Fibroblast of the aortic adventitia (primary cell): ENCODE measurements at places on chromosomes 11 and 22. TPM values are rescaled to one million over a fixed set of nuclear protein-coding genes. Genes with fewer than 3 reads are reported as not detected.
A peak's percentile ranks its signal among the peaks of the same experiment; 100 is the strongest.

- DNase-seq, result peak; percentile 50
Observed at GRCh38 chr11:118842369-118842768, 41.3 kb upstream of the CXCR5 start.

Gene RASSF10
- total RNA-seq, result not detected in 2 replicates

Gene MS4A4E
- not detected in 2 replicates for total RNA-seq

GRCh38 chr11:6298605-6299004 lies 21.7 kb downstream of the CAVIN3 start:
- peak; percentile 25 for DNase-seq

Gene TRIM48
- not detected in 2 replicates for total RNA-seq

Gene PATE1
- not detected in 2 replicates for total RNA-seq

DNA sequence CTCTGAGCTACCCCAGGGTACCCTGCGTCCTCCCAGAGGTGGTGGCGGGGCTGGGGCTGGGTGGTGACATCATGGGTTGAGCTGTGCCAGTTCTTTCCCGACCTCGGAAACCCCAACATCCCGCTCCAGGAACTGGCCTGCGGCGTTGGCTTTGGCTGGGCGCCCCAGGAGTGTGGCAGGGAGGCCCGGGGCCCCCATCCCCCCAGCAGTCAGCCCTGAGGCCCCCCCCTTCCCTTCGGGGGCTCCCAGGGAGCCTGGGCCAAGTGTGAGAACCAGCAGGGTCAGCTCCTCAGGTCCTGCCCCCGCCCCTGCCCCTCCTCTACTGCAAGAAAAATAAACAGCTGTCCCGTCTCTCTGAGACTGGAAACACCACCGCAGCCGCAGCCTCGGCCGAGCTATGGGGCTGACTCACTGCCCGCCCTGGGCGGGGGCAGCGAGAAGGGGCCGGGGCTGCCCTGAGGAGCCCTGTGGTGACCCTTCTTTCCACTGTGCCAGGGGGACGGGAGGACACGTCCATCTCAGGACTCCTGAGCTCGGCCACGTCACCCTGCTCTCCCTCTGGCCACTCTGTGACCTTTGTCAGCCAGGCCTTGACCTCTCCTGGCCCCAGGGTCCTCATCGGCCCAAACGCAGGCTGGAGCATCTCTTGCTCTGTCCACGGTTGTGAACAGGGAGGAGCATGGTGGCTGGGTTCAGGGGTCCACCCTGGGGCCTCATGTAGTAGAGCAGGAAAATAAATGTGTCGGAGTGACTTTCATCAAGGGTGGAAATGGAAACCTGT lies 73.4 kb downstream of the WNT7B start:
- peak; percentile 59 for DNase-seq

GRCh38 chr11:103842191-103842590 lies 194.2 kb upstream of the DDI1 start:
- DNase-seq, result peak; percentile 92

Gene COMT
- 120 and 151 TPM in 2 replicates for total RNA-seq

- no peak for DNase-seq
Observed at GRCh38 chr11:67117176-67117575, 1.9 kb upstream of the KDM2A start.

Gene NCAM1
- 3.0 and 23.6 TPM in 2 replicates for total RNA-seq

- peak; percentile 93 for DNase-seq
Observed at GRCh38 chr11:61797263-61797944, 4.7 kb downstream of the FEN1 start.

GRCh38 chr11:1519028-1520010 lies 32.7 kb upstream of the MOB2 start:
- no peak for DNase-seq

DNA sequence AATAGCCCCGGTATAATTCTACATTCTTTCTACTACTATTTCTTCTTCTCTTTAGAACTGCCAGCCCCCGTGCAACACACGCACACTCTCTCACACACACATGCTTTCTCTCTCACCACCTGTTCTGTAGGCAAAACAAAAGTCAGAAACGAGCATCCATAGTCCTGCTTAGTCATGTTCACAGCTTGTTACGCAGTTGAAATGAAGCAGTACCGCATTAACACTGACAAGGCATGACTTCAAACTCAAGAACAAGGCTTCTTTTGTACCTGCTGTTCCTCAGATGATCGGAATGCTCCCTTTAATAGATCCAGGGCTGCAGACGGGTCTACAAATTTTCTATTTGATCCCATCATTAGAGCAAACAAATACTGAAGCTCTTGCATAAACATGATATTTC lies 42.2 kb downstream of the USP28 start:
- DNase-seq, result no peak

GRCh38 chr11:132353255-132353654 lies 982.8 kb downstream of the NTM start:
- DNase-seq, result no peak
